ENCODE measurements at places on chromosomes 4 and X. TPM values are rescaled to one million over a fixed set of nuclear protein-coding genes. Genes with fewer than 3 reads are reported as not detected.

Gene EDA2R
- polyA plus RNA-seq: 0.49 TPM

Gene MND1
- polyA plus RNA-seq: 18.6 TPM

Gene IL2RG
- polyA plus RNA-seq: 0.93 TPM

DNA sequence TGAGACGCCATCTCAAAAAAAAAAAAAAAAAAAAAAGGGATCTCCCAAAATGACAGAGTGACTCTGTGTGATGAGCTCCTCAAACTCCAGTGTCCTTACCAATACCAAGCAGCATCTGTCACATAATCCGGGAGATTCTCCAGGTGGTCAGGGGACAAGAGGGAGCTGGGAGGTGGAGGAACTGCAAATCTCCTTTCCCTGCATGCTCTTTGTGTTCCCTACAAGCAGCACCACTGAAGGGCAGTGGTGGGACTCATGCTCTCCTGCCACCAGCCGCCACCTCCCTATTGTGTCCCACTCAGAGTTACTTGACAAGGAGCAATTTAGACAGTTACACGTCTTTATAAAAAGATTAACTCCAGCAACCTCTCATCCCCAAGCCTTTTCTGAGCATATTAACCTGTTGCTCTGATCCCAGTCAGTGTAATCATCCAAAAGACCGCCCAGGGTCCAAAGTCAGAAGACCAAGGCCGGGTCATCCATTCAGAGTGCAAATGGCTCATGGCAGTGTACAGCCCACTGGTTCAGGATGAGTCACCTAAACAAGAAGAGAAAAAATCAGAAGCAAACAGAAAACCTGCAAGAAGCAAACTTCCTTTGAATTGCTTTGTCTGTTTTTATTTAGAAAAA, 23.6 kb downstream of the MGST2 start:
- DNase-seq: no peak

DNA sequence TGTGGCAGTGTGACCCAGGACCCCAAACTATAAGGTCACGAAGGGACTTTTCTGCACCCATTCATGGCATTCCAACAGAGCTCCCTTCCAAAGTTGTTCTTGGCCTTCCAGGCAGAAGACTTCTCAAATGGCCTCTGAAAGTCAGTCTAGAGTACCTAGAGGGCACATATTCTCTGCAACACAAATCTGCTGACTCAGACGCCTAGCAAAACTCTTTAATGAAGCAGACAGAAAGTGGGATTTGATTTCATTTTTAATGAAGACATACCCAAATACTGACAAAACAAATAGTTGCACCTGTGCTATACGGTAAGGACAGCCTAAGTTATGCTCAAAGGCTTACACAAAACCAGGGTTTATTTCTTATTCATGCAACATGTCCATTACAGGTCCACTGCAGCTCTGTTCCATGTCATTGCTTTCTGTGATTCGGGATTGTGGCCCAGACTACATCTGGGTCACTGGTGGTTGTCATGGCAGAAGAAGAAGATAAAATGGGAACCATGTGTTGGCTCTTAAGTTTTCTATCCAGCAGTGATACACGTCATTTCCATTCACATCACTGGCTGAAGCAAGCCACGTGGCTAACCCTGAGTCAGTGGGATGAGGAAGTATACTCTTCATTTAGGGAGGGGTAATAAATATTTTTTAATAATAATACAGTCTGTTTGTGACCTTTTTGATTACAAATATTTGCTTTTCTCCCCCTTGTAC, 57.7 kb downstream of the NAT8L start:
- no peak for DNase-seq

DNA sequence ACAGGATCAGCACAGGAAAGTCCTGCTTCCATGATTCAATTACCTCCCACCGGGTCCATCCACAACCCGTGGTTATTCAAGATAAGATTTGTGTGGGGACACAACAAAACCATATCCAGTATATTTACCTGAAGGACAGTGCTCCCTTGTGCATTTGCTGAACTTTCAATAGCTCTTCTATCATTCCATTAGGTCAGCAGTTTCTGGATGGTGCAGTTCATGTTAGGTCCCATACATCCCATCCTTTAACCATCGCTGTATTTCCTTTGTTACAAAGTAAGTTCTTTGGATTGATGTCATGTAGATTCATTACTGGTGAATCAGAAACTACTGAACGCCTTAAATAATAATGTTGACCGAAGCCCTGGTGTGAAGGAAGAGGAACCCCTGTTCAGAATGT, 775.9 kb downstream of the TRIML1 start:
- no peak for DNase-seq

DNA sequence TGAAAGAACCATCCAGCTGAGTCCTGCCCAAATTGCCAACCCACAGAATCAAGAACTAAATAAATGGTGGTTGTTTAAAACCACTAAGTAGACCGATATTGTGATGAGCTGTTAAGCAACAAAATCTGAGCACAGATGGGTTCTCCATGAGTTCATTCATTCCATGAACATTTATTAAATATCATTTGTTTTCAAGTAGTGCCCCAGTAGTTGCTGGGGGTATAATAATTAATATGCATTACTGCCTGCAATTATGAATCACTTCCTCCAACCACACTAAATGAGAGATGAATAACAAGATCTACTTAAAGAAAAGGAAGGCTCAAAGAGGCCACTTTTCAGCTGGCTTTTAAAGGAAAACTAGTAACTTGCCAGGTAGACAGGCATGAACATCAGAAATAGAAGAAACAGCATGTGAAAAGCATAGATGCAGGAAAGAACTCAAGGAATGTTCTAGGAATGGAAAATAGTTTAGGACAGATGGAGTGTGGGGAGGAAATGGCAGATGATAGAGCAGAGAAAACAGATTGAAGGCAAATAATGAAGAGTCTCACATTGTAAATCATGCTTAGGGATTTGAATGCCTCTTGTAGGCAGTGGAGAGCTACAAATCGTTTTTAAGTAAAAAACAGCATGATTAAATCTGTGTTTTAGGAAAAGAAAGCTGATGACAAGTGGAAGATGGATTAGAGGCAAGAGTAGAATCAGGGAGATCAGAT, 641.7 kb upstream of the DIPK2B start:
- DNase-seq: no peak
